ENCODE measurements at places on chromosomes 4 and X. TPM values are rescaled to one million over a fixed set of nuclear protein-coding genes. Genes with fewer than 3 reads are reported as not detected.

BEX1 gene
- 2.5 TPM for total RNA-seq

TLR10 gene
- 42.0 TPM for total RNA-seq

CT45A10 gene
- not detected for total RNA-seq

DNA sequence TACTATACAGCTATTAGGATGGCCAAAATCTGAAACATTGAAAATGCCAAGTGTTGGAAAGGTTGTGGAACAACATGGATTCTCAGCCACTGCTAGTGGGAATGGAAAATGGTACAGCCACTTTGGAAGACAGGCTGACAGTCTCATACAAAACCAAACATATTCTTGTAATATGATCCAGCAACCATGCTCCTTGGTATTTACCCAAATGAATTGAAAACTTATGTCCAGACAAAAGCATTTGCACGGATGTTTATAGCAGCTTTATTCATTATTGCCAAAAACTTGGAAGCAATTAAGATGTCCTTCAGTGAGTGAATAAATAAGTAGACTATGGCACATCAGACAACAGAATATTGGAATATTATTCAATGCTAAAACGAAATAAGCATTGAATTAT lies 105.8 kb upstream of the DCLK2 start:
- H3K4me1 ChIP-seq, result no peaks in the 10 kb centered on the region
- DNase-seq, result no peak
- no peak overlapping the region for H3K4me3 ChIP-seq
- no peak overlapping the region for H3K27ac ChIP-seq

- H3K27ac ChIP-seq, result no peak overlapping the region
- H3K4me3 ChIP-seq, result no peak overlapping the region
- DNase-seq, result no peak
- H3K36me3 ChIP-seq, result peaks cover 41% of the 10 kb centered on the region
- H3K27me3 ChIP-seq, result no peaks in the 10 kb centered on the region
- no peaks in the 10 kb centered on the region for H3K4me1 ChIP-seq
Observed at GRCh38 chrX:2284601-2285000, 216.2 kb downstream of the DHRSX start.

DNA sequence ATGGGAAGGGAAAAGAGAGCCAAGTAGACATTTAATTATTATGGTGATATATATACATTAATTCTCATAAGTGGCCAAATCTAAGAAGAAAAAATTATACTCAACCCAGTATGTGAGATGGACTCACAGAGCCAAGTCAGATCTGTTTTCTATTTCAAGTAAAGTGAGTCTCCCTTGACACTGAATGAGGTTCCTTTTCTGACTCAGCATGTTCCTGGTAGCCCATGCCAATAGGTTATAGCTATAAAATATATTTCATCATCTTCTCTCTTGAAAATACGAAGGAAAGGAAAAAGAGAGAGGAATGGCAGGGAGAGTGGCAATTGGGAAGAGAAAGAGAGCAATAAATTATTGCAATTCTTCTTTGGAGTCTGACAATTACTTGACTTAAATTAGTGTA lies 68.8 kb upstream of the GRIA2 start:
- no peaks in the 10 kb centered on the region for H3K27me3 ChIP-seq
- H3K4me1 ChIP-seq, result no peaks in the 10 kb centered on the region
- no peaks in the 10 kb centered on the region for H3K36me3 ChIP-seq
- H3K27ac ChIP-seq, result no peak overlapping the region
- DNase-seq, result no peak

GRCh38 chr4:680551-680927 lies 6.2 kb downstream of the MYL5 start:
- peak overlapping the region; percentile 54 for H3K4me3 ChIP-seq
- peak overlapping the region; percentile 53 for H3K27ac ChIP-seq
- H3K27me3 ChIP-seq, result no peaks in the 10 kb centered on the region
- H3K36me3 ChIP-seq, result no peaks in the 10 kb centered on the region

All from spleen (tissue), 13 donors.